SJCRH30 (cell line): ENCODE measurements at places on chromosomes 1 and 21. TPM values are rescaled to one million over a fixed set of nuclear protein-coding genes. Genes with fewer than 3 reads are reported as not detected.

CELF3 gene
- not detected in 2 replicates for total RNA-seq

LCE2A gene
- not detected in 2 replicates for total RNA-seq

KIAA1614 gene
- total RNA-seq = 59.9 and 63.1 TPM in 2 replicates

GRCh38 chr1:175081983-175082382, 14.3 kb downstream of the TNN start:
- no peaks in the 10 kb centered on the region for H3K36me3 ChIP-seq
- H3K27ac ChIP-seq = no peak overlapping the region

DNA sequence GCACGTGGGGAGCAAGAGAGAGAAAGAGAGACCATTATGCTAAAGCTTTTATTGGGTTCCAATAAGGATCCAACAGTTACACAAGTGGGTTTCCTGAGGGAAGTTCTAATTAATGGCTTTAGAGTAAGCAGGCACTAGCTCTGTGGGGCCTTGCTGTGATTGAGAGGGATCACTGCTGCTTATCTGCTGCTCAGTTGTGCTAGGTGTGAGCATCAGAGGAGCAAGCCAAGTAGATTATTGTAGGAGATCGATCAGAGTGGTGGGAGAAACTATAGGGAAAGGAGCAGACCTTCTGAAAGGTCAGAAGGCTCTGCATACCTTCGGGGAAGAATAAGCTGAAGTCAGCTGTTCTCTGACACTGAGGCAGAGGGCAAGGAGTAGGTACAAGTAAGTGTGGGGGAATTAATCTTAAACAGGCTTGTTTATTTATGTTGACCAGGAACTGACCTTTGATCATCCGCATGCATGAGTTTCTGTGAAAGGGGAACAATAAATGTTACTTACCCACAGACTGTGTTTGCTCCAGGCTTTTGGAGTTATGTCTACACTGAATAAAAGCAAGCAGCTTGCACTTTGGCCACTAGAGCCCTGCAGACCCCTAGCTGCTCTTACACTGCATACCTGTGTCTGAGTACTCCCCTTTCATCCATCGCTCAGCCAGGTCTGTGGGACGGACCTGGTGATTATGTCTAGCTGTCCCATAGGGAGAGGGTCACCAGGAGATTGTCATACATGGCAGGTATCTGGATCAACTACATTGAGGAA, 89.7 kb downstream of the TNNI3K start:
- H3K36me3 ChIP-seq = no peaks in the 10 kb centered on the region
- no peak overlapping the region for H3K27ac ChIP-seq
- no peak overlapping the region for H3K4me3 ChIP-seq

DNA sequence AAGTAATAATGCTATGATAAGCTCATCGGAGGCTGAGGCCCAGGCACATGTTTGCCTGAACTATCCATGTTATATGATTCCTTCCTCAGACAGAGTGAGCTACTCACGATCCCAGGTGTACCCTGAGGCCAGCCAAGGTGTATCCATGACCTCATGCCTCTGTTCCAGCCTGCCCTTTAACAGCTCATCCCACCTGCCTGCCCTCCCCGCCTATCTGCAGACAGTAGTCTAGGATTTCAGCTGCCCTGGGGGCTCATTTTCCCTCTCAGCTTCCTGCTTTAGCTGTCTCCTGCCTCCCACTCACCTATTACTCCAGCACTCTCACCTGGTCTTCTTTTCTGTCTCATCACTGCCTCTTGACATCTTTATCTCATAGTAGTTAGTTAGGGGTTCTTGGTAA, 1.9 kb upstream of the IL24 start:
- no peaks in the 10 kb centered on the region for H3K36me3 ChIP-seq
- no peak for DNase-seq
- H3K27me3 ChIP-seq = peaks cover 6% of the 10 kb centered on the region; the same call in 1 of the 2 replicates
- peaks cover 11% of the 10 kb centered on the region; the same call in 1 of the 2 replicates for H3K4me1 ChIP-seq
- H3K4me3 ChIP-seq = no peak overlapping the region

DNA sequence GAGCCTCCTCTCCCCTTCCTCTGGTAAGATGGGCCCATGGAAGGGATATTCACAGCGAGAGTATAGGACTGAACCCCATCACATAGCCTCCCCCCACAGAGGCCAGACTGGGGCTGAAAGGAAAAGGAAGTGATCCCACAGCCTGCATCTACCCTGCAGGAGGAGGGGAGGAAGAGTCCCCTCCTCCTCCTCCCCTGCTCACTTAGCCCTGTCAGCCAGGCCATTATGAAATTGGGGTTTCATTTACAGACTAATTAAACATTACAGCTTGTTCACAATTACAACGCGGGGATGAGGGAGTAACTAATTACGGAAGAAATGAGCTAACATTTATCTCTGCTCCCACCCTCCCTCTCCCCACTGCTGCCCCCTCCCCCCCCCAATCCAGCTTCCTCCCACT, 25.4 kb downstream of the DMAP1 start:
- no peak for DNase-seq
- H3K27me3 ChIP-seq = no peaks in the 10 kb centered on the region
- no peak overlapping the region for H3K27ac ChIP-seq
- no peaks in the 10 kb centered on the region for H3K36me3 ChIP-seq
- no peak overlapping the region for H3K4me3 ChIP-seq
- H3K4me1 ChIP-seq = peaks cover 12% of the 10 kb centered on the region
